ENCODE measurements at places on chromosomes 3 and 15.
A peak's percentile ranks its signal among the peaks of the same experiment; 100 is the strongest.

DNA sequence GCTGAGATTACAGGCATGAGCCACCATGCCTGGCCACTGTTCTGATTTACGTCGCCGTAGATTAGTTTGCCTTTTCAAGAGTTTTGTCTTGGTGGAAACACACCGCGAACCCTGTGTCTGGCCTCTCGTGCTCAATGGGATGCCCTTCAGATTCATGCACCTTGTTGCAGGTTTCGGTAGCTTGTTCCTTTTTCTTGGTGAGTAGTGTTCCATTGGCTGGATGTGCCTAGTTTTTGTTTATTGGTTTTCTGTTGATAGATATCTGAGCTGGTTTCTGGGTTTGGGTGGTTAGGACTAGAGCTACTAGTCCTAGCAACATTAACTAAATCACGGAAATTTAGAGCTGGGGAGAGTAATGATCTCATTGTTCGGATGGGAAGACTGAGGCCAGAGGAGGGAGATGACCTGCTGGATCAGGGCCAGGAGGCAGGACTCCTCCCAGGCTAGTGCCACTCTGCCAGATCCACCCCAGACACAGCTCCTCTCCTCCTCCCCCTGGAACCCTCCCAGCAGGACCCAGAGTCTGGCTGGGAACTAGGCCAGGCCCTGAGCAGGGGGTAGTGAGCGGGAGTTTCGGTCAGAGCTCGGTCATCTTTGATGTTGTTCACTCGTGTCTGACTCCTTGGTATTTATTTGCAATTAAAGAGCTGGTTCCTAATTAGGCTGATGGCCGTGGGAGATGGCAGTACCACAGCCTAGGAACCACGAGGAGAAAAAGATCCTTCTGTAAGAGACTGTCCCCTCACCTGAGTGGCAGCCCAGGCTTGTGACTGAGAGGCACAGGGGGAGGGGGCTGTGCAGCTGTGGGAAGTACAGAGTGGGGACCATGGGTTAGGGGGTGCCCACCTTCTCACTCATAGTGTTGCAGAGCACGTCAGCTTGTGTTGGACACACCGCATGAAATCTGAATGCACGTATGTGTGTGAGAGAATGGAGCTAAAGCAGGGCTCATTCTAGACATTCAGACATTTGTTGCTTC is 73.4 kb downstream of the SMAD6 start:
- no peak for DNase-seq

- no peak for DNase-seq
These were observed 2.7 kb downstream of the FBN1 start for GRCh38 chr15:48642795-48643194.

GRCh38 chr3:59106085-59106648 is 56.3 kb upstream of the CFAP20DC start:
- DNase-seq: no peak

DNA sequence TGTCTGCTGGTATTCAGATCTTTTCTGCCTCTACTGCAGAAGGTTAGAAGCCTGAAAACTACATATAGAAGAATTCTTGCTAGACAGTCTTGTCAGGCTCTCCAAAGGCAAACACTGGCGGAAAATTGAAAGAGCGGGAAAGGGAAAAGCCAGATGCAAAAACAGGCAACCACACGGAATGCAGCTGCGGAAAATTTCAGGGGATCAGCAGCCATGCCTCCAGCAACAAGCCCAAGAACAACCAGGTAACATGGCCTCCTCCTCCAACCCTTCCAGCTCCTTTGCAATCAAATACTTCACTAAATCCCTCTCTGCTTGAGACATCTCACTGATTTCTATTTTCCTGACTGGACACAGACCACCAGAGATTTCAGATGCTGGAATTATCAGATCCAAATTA is 9.6 kb downstream of the UBP1 start:
- no peak for DNase-seq

GRCh38 chr3:153897025-153897723 is 224.0 kb upstream of the ARHGEF26 start:
- no peak for DNase-seq

DNA sequence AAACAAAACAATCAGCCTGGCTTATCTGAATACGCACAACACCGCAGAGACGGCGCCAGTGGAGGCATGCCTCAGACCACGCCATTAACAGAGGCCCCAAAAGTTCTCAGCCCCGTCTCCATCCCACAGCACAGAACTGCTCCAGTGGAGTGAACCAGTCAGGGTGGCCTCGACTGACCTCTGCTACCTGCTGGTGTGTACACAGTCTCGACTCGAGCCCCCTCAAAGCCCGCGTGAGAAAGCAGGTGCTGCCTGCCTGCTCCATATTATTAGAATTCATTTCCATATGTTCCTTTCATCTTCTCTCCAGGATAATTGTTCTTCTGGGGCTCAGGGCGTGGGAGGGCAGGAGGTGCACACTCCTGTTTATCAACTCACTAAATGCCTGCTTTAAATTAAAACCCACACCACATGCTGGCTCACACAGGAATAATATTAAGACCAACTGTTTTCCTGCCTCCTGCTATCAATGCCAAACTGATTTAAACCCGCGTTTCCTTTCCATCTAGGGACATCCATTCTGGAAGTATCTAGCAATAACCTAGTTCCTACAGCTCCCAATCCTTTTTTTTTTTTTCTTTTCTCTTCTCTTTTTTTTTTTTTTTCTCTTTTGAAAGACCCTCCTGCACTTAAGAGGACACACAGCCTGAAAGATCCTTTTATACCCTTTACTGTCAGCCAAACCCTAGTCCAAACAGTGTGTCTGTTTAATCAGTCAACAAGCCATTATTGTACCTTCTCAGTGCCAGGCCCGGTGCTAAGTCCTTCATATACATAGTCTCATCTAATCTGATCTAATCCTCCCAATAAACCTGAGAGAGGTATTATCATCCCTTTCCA is 101.2 kb downstream of the TLE3 start:
- no peak for DNase-seq

GRCh38 chr3:134804508-134805480 is 9.7 kb downstream of the EPHB1 start:
- no peak for DNase-seq

DNA sequence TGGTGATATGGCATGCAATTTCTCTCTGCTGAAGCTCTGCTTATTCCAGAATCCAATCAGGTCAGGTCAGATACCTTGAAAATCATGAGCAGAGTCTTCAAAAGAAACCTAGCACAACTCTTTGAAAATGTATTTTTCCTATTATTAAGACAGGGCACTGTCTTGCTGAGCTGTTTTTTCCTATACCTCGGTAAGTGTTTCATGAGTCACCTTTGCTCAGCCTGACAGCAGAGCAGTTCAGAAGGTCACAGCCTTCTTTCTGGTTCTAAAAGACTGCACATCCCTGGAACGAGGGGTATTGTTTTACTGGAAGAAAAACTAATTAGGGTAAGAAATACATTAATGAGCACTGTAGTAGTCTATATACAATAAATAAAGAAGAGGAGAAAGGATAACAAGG is 422.0 kb downstream of the SOX2 start:
- DNase-seq: no peak

- DNase-seq: no peak
These were observed 155.9 kb upstream of the TBL1XR1 start for GRCh38 chr3:177353140-177353539.

DNA sequence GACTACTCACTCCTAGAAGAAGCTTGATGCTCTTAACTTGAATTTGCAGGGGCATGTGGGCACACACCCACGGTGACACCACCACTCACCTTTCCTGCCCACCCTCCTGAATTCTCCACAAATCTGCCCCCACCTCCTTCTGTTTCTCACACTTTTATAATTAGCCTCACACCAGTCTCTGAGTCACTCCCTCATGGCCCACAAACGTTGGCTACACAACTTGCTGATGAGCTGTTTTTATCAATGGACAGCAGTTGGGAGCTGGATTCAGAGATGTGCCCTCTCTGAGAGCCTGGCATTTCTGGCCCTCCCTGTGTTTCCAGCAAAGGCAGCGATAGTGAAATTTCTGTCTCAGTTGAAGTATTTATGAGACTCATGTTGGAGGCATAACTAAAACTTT is 1.3 kb downstream of the COLQ start:
- no peak for DNase-seq

- DNase-seq: no peak
These were observed 7.0 kb downstream of the FGF7 start for GRCh38 chr15:49430046-49430445.

GRCh38 chr3:114450008-114450596 is 156.3 kb downstream of the TIGIT start:
- DNase-seq: no peak

- peak; percentile 50 for DNase-seq
These were observed 1.1 kb upstream of the ZNF639 start for GRCh38 chr3:179321668-179322285.

- no peak for DNase-seq
These were observed 99.7 kb upstream of the ABHD17C start for GRCh38 chr15:80595396-80595795.

DNA sequence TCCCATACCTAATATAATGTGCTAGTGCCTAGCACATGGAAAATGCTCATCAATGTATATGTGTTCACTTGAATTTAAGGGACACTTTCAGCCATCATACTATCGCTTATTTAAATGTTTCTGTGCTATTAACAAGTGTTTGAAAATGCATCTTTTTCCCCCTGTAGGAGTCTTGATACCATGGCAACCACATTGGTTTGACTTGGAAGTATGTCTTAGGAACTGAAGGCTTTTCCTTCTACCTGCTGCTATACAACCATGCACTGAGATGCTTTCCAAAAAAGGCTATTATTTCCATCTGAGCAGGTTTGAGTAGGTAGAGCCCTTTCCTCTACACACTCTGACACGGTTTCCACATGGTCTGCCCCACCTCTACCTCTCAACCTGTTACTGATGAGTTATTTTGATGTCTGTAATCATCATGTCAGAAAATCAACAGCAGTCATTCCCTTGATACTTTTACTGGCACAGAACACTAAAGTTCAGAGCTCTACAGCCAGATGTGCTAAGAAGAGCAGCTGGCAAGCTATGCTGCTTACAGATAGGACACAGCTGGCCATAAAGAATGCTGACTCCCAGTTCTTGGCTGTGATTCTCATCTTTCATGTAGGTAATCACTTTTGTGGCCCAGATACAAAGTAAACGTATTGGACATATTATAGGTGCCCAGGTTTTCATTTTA is 59.3 kb downstream of the RYR3 start:
- no peak for DNase-seq

DNA sequence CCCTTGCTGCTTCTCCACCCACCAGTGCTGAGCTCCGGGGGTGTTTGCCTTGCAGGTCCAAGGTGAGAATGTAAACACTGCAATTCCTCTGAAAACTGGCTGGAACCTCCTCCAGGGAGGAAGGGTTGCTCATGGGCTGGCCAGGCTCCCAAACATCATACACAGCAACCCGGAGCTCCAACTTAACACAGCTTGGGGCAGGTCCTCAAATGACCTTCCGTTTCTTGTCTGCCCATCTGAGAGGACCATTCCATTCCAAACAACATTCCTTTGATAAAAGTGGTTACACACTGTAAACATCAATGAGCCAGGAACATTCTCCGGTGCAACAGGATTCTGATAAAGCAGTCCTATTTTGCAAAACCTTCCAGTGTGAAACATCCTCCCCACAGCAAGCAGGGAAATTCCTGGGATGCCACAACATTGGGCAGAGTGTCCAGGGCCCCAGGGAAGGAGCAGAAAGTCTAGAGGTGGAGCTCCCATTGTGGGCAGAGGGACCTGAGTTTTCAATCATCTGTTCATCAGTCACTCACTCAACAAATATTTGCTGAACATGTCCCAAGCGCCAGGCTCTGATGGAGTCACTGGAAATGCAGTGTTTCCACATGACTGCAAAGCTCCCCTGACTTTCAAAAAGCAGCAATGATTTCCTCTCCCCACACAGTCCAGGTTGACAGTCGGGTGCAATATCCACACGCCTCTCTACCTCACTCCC is 7.3 kb upstream of the HEG1 start:
- DNase-seq: no peak

GRCh38 chr3:72133329-72134011 is 348.5 kb upstream of the PROK2 start:
- no peak for DNase-seq

DNA sequence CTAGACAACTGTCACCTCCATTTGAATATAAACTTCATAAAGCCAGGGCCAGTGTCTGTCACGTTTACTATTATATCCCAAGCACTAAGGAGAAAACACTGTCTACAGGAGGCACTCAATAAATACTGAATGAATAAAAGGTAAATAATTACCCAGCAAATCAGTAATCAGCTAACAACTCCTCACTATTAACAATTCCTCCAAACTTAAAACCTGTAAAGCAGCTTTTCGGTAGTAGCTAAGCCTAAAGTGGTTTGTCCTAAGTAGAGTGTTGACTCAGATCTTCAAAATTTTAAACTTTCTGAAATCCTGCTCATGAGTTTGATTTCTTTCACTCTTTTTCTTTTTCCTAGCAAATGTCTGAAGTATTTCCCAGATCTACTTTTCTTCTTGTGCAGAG is 39.9 kb downstream of the C3orf80 start:
- DNase-seq: no peak

DNA sequence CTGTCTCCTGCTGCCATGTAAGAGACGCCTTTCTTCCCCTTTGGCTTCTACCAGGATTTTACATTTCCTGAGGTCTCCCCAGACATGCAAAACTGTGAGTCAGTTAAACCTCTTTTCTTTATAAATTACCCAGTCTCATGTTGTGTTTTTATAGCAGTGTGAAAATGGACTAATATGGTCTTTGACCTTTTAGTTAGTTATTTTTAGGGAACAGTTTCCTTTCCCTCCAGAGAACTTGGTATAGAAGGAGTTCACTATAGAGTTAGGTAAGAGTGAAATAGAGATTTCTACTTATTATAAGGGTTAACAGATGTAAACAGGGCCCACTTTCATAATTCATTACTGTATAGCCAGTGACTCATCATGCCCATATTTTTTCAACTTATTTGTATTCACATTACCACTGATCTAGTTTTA is 170.9 kb downstream of the UNC13C start:
- no peak for DNase-seq

- DNase-seq: no peak
These were observed 85.7 kb downstream of the TRIM42 start for GRCh38 chr3:140763532-140763931.

DNA sequence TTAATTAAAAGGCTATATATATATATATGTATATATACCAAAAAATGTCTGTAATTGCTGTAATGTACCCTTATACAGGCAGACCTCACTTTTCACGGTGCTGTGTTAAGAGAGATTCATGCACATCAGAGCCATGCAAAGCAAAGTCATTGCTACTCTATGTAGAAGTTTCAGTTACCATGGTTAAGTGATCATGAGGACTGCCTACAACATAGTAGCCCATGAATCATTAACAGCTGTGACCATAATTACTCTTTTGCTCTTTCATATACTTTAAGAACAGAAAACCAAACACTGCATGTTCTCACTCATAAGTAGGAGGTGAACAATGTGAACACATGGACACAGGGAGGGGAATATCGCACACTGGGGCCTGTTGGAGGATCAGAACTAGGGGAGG is 225.3 kb upstream of the EPHA3 start:
- no peak for DNase-seq

- DNase-seq: no peak
These were observed 1.3 kb downstream of the CPNE4 start for GRCh38 chr3:132033471-132033870.

GRCh38 chr3:25465266-25465860 is 37.3 kb downstream of the RARB start:
- no peak for DNase-seq

- peak; percentile 61 for DNase-seq
These were observed 32.1 kb upstream of the DENND4A start for GRCh38 chr15:65824031-65824743.

Data from head of caudate nucleus (tissue), 42 donors.